ENCODE measurements at places on chromosomes 7 and 10. TPM values are rescaled to one million over a fixed set of nuclear protein-coding genes. Genes with fewer than 3 reads are reported as not detected.

GRCh38 chr10:116240157-116240950 is 32.7 kb downstream of the GFRA1 start:
- no peak for DNase-seq
- no peaks in the 10 kb centered on the region for H3K4me1 ChIP-seq
- H3K36me3 ChIP-seq = no peaks in the 10 kb centered on the region
- peak overlapping the region; percentile 48 for H3K27ac ChIP-seq
- H3K27me3 ChIP-seq = no peaks in the 10 kb centered on the region

GRCh38 chr10:83764666-83765065 is 374.6 kb upstream of the GHITM start:
- no peaks in the 10 kb centered on the region for H3K4me1 ChIP-seq
- no peaks in the 10 kb centered on the region for H3K36me3 ChIP-seq
- DNase-seq = no peak
- no peak overlapping the region for H3K27ac ChIP-seq

GRCh38 chr10:48564466-48565160 is 40.3 kb downstream of the ARHGAP22 start:
- no peaks in the 10 kb centered on the region for H3K4me1 ChIP-seq
- H3K4me3 ChIP-seq = no peak overlapping the region
- H3K36me3 ChIP-seq = no peaks in the 10 kb centered on the region
- H3K27me3 ChIP-seq = no peaks in the 10 kb centered on the region

GRCh38 chr10:6711408-6711841 is 131.3 kb upstream of the PRKCQ start:
- no peaks in the 10 kb centered on the region for H3K36me3 ChIP-seq
- H3K27me3 ChIP-seq = peaks cover 41% of the 10 kb centered on the region
- no peak overlapping the region for H3K4me3 ChIP-seq
- no peak for DNase-seq
- H3K27ac ChIP-seq = no peak overlapping the region

Gene SYT15
- 2.3 TPM for total RNA-seq

- H3K36me3 ChIP-seq = no peaks in the 10 kb centered on the region
- no peaks in the 10 kb centered on the region for H3K4me1 ChIP-seq
- H3K27me3 ChIP-seq = no peaks in the 10 kb centered on the region
- no peak overlapping the region for H3K27ac ChIP-seq
Measured at GRCh38 chr10:17122726-17123661, 6.6 kb downstream of the CUBN start.

GRCh38 chr10:76282061-76283025 is 850.9 kb downstream of the LRMDA start:
- H3K4me3 ChIP-seq = no peak overlapping the region
- H3K27me3 ChIP-seq = no peaks in the 10 kb centered on the region
- no peaks in the 10 kb centered on the region for H3K4me1 ChIP-seq
- no peak for DNase-seq

Gene SPDYE16
- not detected for total RNA-seq

Gene MKI67
- total RNA-seq = 9.0 TPM

- H3K36me3 ChIP-seq = no peaks in the 10 kb centered on the region
- H3K27me3 ChIP-seq = no peaks in the 10 kb centered on the region
- no peak overlapping the region for H3K4me3 ChIP-seq
- no peak overlapping the region for H3K27ac ChIP-seq
- no peak for DNase-seq
- no peaks in the 10 kb centered on the region for H3K4me1 ChIP-seq
Measured at GRCh38 chr10:61470740-61471139, 17.6 kb upstream of the TMEM26 start.

GRCh38 chr7:150338166-150338829 is 3.1 kb downstream of the RARRES2 start:
- no peak overlapping the region for H3K4me3 ChIP-seq
- H3K36me3 ChIP-seq = no peaks in the 10 kb centered on the region
- peaks cover 26% of the 10 kb centered on the region for H3K27me3 ChIP-seq
- no peak overlapping the region for H3K27ac ChIP-seq

Gene FZD8
- total RNA-seq = 3.5 TPM
